Glomerular endothelial cell (primary cell): ENCODE measurements at places on chromosomes 13 and 19. TPM values are rescaled to one million over a fixed set of nuclear protein-coding genes. Genes with fewer than 3 reads are reported as not detected.

GRCh38 chr19:1768918-1769644, 15.8 kb downstream of the ONECUT3 start:
- DNase-seq: no peak

Gene KLK15
- total RNA-seq: not detected in 2 replicates

- no peak for DNase-seq
These were observed 76.6 kb downstream of the SERP2 start for GRCh38 chr13:44449999-44450821.

- DNase-seq: peak; percentile 27
These were observed 25.0 kb upstream of the FXYD3 start for GRCh38 chr19:35090506-35091214.

GRCh38 chr19:46530636-46531035, 35.0 kb upstream of the PNMA8B start:
- no peak for DNase-seq

DNA sequence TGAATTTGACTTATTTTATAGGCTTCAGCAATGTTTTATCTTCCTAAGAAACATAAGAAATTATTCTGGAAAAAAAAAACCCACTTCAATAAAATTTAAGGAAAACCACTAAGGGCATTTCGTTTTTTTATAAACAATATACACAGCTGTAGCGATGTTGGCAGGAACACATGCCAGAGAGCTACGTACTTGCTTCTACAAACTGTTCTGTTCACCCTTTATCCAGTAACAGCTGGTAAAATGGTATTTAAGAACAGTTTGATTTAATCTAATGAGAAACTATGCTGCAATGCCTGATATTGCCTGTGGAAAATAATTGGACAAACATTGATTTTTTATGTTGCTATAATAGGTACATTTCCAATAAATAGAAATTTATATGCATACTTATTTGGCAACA, 137.2 kb upstream of the DACH1 start:
- no peak for DNase-seq

Gene CYP2A6
- not detected in 2 replicates for total RNA-seq

Gene ZNF534
- not detected in 2 replicates for total RNA-seq

DNA sequence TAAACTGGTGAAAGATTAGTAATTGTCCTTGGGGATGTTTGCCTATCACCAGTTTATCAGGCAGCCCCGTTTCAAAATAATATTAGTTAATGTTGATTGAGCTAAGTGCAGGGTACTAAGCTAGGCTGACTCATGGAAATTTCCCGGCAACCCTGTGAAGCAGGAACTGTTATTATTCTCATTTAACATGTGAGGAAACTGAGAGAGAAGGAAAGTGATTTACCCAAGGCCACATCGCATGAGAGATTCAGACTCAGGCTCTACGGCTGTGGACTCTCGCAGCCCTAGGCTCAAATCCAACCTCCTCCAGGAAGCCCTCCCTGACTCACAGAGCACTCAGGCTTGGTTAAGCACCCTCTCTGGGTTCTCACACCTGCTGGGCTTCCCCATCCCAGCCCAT, 19.7 kb downstream of the CLPTM1 start:
- DNase-seq: no peak

Gene MUC16
- not detected in 2 replicates for total RNA-seq

DNA sequence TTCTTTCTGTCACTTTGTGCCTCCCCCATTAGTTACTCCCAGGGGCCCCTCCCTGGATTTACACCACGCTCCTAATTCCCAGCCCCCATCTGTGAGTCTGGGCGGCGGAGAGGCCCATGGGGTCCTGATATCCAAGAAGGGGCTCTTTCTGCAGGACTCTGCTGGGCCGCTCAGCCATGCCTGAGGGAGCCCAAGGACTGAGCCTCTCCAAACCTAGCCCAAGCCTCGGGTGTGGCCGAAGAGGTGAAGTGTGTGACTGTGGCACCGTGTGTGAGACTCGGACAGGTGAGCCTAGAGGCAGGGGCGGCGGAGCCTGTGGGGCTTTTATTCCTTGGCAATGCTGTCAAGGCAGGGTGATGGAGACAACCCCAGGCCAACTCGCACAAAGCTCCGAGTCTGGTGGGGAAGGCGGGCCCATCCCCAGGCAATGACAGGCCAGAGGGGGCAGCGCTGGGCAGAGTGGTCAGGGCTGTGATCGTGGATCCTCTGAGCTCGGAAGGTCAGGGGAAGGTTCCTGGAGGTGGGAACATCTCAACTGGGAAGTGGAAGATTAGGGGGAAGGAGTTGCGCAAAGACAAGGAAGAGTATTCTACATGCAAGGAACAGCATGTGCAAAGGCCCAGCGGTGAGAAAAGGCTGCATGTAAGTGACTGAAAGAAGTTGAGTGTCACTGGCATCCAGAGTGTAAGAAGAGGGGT, 1.6 kb downstream of the PLEKHG2 start:
- DNase-seq: no peak

GRCh38 chr19:16457954-16458331, 13.8 kb downstream of the EPS15L1 start:
- no peak for DNase-seq

Gene FOXA3
- total RNA-seq: not detected in 2 replicates

Gene FAM216B
- not detected in 2 replicates for total RNA-seq

DNA sequence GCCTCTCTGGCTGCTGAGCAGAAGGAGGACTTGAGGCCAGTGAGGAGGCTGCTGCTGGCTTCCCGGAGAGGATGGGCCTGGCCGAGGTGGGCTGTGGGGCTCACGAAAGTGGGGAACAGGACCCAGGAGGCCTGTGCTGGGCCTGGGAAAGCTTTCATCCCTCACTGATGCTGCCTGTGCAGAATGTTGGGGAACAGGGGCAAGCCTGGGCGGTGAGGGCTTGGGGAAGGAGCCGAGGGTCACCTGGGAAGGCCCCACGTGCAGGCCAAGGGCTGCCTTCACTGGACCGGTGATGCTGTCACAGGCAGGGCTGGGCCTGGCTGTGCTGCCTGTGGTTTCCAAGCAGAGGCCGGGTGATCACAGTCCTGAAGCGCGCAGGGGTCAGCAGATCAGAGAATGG, 9.4 kb downstream of the AP1M1 start:
- DNase-seq: no peak

GRCh38 chr13:109400209-109400608, 386.2 kb downstream of the IRS2 start:
- no peak for DNase-seq

GRCh38 chr19:17888260-17888659, 16.5 kb downstream of the SLC5A5 start:
- no peak for DNase-seq

GRCh38 chr13:79468819-79469218, 12.1 kb upstream of the NDFIP2 start:
- DNase-seq: no peak

Gene COL5A3
- 2.0 and 2.6 TPM in 2 replicates for total RNA-seq

GRCh38 chr13:28459911-28460310, 35.0 kb downstream of the FLT1 start:
- no peak for DNase-seq

DNA sequence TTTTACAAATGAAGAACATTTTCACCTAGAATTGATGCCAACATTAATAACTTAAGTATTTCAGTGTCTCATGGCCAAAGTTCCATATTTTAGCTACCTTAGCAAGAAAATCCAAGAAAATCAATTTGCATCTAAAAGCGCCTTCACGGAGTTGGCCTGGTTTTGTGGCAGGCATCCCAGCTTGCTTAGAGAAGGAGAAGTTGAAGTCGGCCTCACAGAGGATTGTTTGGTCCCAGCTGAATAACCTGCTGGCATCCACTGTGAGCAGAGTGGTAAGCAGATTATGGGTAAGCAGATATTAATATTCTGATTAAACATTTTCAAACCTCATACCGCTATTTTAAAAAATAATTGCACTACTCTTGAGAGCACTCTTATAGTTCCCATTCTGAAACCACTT, 62.3 kb upstream of the STARD13 start:
- DNase-seq: no peak

Gene SPINT2
- 14.6 and 83.5 TPM in 2 replicates for total RNA-seq

Gene ACER1
- total RNA-seq: not detected in 2 replicates

Gene CEACAM20
- total RNA-seq: not detected in 2 replicates

GRCh38 chr19:15235781-15236180, 3.5 kb upstream of the EPHX3 start:
- DNase-seq: no peak

DNA sequence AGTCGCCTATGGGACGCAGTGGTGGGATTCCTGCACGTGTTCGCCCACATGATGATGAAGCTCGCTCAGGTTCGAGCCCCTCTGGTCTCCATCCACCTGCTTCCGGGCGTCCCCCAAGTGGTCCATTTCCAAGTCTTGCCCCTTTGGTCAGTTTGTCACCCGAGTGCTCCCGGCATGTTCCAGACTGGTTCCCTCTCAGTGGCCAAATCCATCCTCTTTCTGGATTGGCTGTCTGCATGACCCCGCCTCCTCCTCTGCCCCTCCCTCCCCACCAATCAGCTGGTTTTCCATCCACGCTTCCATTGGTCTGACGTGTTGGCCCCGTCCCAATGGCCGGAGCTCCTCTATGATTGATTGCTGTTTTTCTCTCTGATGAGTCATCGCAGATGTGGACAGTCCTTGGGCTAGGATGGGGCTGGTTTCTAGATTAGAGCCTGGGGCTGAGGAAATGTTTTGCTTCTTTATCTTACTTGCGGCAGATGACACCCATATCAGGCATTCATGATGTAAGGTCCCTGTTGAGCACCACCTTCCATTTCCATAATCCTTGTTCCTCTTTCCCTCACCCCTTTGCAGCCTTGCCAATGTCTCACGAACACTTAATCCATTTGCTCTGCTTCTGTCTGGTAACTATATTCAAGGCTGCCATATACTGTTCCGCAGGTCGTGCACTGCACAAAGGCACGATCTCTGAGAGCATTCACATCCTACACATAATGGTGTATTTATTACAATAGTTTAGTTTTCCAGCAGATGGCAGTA, 73.8 kb downstream of the MAP4K1 start:
- DNase-seq: peak; percentile 65

- DNase-seq: no peak
These were observed 39.3 kb downstream of the EFNA2 start for GRCh38 chr19:1324806-1325567.

Gene CD209
- not detected in 2 replicates for total RNA-seq

- DNase-seq: no peak
These were observed 28.7 kb downstream of the PDE4A start for GRCh38 chr19:10449037-10449436.

GRCh38 chr19:41265395-41266153, 1.4 kb downstream of the HNRNPUL1 start:
- DNase-seq: no peak

DNA sequence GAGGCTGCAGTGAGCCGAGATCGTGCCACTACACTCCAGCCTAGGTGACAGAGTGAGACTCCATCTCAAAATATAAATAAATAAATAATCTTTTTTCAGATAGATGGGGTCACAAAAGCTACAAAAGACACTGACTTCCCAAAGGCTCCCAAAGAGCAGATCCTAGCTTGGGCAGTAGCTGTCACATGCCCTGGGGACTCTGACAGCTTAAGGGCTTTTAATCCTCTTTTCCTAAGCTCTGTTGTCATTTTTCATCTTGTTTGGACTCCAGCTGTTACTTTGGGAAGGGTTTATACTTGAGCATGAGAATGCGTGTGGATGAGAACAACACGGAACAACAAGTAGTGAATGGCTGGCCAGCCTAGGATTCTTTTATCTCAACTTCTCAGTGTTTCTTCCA, 231.7 kb downstream of the MZT1 start:
- no peak for DNase-seq

Gene DPY19L3
- 14.2 and 25.0 TPM in 2 replicates for total RNA-seq

DNA sequence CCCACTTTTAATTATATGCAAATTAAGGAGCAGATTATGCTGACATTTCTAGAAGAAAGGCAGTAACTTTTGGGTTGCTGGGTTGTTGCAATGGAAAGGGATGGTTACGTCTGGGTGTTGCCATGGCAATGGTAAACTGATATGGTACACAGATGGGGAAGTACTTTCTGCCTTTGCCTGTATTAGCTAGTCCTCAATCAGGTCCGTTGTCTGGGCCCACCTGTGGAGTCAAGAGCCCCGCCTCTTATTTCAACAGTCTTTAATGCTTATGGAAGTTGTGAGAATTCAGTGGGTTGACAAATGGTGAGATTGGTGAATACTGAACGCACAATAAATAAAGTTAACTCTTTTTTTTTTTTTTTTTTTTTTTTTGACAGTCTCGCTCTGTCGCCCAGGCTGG, 30.6 kb upstream of the DPP9 start:
- no peak for DNase-seq

Gene C19orf18
- not detected in 2 replicates for total RNA-seq

GRCh38 chr13:95234242-95234641, 67.0 kb downstream of the ABCC4 start:
- no peak for DNase-seq

Gene SH2D3A
- total RNA-seq: 0.53 and 0.58 TPM in 2 replicates

Gene SARS2
- total RNA-seq: 21.8 and 26.6 TPM in 2 replicates

DNA sequence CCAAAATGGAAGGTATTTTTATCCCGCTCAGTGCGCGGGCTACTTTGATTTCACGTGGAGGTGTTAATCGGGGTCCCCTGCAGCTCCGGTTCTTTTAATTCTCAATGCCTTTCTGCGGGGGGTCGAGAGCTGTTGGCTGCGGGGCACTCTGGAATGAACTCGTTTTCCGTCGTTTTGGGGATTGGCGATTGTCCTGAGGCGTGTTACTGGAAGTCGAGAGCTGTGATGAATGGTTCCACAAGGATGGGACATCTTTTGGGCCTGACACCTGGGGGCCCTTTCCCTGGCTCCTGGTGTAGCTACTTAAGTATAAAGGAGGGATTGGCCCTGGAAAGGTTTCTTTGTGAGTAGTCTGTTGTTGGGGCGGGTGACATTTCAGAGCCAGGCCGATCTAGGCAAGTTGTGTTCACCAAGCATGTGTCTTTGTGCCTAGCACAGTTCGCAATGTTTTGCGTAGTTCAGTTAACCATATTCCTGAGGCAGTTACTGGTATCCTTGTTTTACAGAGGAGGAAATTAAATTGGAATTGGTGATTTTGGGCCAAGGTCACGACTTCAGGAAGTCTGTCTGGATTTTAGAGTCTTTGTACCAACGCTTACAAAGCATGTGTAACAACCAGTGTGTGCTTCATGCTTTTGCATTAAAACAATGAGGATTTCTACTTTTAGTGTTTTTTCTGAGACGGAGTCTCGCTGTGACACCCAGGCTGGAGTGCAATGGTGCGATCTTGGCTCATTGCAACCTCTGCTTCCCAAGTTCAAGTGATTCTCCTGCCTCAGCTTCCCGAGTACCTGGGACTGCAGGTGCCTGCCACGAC, 846 bp downstream of the RPL13A start:
- DNase-seq: no peak

Gene TMC4
- not detected in 2 replicates for total RNA-seq

Gene ZNF160
- 24.2 and 30.2 TPM in 2 replicates for total RNA-seq

GRCh38 chr13:95509521-95510310, 42.8 kb upstream of the CLDN10 start:
- DNase-seq: no peak
